Astrocyte of the hippocampus (primary cell): ENCODE measurements at places on chromosomes 11 and 22.
A peak's percentile ranks its signal among the peaks of the same experiment; 100 is the strongest.

DNA sequence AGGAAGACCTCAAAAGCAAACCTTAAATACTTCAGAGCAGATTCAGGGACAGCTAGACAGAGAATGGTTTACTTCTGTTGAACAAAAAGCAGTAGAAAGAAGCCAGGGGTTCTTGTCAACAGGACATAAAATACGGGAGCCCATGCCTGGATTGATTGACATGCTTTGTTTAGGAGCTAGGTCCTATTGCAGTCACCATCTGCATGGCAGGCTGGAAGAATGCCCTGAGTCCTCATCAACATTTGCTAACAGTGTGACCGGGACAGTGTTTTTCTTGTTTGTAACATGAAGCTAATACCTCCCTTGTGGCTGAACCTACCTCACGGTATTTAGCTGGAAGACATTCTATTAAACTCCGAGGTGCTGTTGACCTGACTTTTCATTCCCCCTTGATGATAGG is 225.4 kb downstream of the NTM start:
- DNase-seq = no peak

DNA sequence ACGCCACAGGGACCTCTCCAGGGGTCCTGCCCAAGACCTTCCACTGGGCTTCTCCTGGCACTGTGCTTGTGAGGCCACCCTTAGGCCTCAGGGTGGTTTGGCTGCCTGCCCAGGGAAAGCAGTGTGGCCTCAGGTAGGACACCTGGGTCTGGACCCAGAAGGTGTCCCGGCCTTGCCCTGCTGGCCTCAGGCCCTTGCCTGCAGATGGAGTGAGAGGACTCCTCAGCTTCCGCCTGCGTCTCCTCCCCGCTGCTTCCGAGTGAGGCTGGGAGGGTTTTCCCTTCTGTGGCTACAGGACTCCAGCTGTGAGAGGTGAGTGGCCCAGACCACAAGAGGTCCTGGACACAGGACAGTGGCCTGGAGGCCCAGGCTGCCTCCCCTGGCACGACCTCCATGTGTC is 60.4 kb downstream of the WNT7B start:
- no peak for DNase-seq

DNA sequence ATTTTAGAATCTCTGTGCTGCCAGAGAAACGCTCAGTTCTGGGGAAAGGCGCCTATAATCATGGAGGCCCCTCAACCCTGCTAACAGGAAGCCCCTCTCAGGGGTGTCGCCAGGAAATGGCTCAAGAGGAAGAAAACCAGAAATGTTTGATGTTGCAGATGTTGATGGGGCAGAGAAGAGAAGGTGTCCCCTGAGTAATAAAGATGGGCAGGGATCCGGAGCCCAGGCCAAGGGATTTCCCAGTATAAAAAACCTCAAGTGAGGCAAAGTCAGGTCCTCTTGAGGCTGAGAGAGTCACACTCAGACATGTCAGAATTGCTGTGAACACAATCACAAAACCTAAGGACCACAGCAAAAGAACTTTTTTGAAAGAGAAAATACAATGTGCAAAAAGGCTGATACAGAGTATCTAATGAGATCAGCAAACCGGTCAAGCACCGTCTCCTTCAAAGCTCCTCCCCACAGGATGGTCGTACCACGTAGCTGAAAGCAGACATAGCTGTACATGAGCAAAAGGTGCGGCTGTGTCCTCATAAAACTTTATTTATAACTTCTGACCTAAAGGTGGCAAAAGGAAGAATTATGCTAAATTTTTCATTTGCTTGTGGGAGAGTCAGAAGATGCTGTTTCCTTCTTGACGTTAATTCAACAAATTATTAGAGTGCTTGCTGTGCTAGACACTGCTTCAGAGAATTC is 12.2 kb downstream of the MOV10L1 start:
- DNase-seq = no peak

DNA sequence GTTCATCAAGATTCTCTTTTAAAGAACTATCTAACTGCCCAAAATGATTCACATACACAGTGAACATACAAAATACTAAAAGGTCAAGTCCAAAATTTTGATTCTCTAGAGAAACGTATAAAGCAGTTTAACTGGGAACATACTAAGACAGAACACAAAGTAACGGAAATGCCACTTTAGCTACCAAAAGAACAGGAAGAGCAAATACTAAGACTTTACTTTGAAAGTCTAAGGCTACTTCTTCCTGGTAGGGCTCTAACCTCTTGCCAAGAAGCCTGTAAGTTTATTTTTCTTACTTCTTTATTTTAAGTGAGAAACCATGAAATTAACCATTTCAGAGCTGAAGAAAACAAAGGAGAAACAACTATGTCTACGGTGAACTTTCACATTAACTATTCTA is 6.2 kb downstream of the PICALM start:
- no peak for DNase-seq

DNA sequence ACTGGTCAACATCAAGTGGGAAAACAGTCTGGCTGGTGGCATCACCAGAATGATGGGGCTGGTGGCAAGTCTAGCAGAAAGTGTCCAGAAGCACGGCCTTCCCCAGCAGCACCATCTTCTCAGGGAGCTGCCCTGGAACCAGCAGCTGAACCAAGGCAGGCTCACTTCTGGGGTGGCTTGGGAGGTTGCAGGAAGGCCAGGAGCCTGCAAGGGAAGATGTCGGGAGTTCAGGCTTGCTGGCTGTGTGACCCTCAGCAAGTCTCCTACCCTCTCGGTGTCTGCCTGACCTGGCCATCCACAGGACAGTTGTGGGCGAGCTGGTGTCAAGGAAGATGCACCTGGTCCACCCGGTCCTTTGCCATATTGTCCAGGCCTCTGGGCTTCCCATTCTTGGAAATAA is 2.3 kb upstream of the PNPLA5 start:
- no peak for DNase-seq

- DNase-seq = peak; percentile 46
Measured at GRCh38 chr11:75930534-75930933, 115.5 kb downstream of the UVRAG start.

- DNase-seq = peak; percentile 69
Measured at GRCh38 chr11:7977232-7977917, 9.8 kb upstream of the EIF3F start.

GRCh38 chr11:44992181-44992582 is 41.5 kb upstream of the TP53I11 start:
- DNase-seq = no peak

DNA sequence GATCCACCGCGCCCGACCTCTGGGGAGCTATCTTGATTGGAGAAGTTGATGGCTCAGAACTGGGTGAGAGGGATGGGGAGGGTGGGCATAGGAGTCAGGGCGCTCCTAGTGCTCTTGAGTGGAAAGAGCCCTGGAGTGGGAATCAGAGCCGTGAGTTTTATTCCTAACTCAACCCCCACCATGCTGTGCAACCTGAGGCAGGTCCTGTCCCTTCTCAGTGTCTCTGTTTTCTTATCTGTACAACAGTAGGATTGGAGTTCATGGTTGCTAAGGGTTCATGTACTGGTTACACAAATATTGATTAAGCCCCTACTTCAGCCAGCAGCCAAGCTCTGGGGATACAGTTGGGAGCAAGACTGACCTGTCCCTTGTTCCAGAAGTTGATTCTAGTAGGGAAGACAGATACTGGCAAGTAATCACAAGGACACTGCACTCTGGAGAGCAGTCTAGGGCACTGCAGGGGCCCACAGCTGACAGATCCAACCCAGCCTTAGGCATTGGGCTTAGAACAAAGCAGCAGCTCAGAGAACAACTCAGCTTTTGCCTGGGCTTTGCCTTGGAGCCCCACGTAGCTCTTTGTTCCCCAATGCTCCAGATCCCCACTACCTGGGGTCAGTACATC is 12.4 kb upstream of the DAGLA start:
- no peak for DNase-seq

DNA sequence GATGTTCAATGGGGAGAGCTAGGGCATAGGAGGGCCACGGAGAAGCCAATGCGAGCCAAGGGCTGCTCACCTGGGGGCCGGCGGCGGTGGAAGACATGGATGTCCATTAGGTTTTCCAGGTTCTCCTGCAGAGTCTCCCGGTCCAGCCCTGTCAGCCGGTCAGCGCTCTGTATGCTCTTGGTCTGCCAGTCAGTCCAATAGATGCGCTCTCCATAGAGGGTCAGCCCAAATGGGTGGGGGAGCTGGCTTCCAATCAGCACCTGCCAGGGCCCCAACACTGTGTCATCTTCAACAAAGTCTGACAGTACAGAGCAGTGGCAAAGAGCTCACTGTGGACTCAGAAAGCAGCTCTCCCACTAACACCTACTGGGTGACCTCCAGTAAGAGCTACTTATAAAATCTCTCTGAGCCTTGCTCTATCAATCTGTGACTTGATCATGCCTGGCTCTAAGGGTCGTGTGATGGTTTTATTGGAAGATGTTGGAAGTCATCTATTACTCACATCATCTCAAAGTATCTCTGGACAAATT is 33.0 kb upstream of the CKAP5 start:
- DNase-seq = no peak

DNA sequence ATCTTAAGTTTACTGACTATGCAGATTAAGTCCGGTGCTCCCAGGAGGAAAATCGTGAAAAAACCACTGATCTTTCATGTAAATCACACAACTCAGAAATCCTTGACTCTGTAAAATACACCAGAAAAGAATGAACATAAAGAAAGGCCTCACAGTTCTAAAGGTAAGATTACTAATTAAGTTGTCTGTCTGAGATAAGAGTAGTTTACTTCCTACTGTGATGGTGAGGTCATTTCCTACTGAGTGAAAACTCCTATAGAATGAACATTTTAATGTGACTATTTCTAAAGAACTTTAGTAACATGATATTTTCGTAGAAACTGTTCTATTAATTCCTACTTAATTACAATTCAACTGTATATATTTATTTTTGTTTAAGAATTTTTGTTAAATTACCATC is 774.4 kb upstream of the CHORDC1 start:
- DNase-seq = no peak

DNA sequence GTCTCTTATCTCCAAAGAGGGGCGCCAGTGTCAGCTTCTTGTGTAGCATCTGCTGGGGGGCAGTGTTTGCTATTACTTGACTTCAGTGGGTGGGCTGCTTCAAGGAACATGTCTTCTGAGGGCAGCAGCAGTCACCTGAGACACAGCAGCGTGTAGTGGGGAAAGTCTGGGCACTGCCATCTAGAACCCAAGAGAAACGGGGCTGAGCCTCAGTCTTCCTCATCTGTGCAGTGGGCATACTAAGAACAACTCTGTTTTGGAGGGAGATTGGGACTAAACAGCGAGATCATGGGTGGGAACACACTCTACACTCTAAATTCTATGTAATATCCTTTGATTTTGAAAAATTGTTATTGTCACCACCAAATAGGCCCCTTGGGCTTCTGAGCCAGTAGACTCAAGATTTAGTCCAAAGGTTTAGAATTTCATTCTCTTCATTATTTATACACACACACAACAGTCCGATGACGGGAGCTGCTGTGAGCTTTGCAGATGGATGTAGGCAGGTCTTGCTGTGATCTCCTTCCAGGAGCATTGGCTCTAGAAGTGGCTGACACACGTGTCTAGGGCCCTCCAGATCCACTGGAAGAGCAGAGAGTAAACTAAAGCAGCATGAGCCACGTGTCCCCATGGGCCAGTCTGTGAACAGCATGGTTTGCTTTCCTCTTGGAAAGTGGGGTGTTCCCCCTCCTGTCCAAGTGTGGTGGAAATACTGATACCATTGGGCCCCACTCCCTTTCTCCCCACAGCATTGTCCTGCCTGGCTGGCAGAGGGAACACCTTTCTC is 51.8 kb downstream of the TRAF6 start:
- no peak for DNase-seq

- DNase-seq = no peak
Measured at GRCh38 chr11:113644605-113645004, 61.5 kb downstream of the TMPRSS5 start.
